Activated T-helper 2 cell treated with anti-CD3 and anti-CD28 coated beads, Interferon-gamma antibody, Interleukin-2, Interleukin-4, amounts not matched to agents 10 μg/mL and 5 μg/mL and 100 μg/mL, durations not matched to agents 14 hours and 24 hours and 36 hours (primary cell): ENCODE measurements at places on chromosomes 2 and 18. TPM values are rescaled to one million over a fixed set of nuclear protein-coding genes. Genes with fewer than 3 reads are reported as not detected.

DNA sequence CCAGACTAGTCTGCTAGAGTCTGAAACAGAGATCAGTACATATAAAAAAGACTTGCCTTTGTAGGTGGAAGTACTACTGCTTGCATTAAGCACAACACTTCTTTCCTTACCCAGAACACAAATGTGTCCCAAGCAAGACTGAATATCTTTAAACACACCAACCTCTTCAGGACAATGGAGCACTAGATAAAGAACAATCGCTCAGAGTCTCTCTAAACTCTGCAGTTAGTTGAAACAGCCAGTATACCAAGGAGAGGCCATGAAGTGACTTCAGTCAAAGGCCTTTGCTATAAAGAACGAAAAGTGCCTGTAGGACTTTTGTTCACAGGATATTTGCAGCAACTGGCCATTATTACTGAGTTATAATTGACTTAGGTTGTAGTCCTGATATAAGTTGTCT is 9.9 kb upstream of the B4GALT6 start:
- H3K4me1 ChIP-seq: no peaks in the 10 kb centered on the region
- no peak overlapping the region for H3K27ac ChIP-seq

GRCh38 chr18:47936952-47937351 is 6.5 kb upstream of the SMAD2 start:
- peaks cover 2% of the 10 kb centered on the region for H3K27me3 ChIP-seq
- DNase-seq: no peak
- no peak overlapping the region for H3K27ac ChIP-seq
- H3K4me3 ChIP-seq: no peak overlapping the region
- peaks cover 22% of the 10 kb centered on the region for H3K4me1 ChIP-seq

- H3K4me3 ChIP-seq: no peak overlapping the region
- DNase-seq: no peak
- H3K27ac ChIP-seq: peak overlapping the region; percentile 51
- peaks cover 94% of the 10 kb centered on the region for H3K36me3 ChIP-seq
- H3K4me1 ChIP-seq: peaks cover 67% of the 10 kb centered on the region
Observed at GRCh38 chr2:105882920-105883435, 138.3 kb downstream of the NCK2 start.

GRCh38 chr18:11146238-11146946 is 3.0 kb downstream of the PIEZO2 start:
- no peaks in the 10 kb centered on the region for H3K4me1 ChIP-seq
- no peaks in the 10 kb centered on the region for H3K36me3 ChIP-seq
- DNase-seq: no peak
- H3K4me3 ChIP-seq: no peak overlapping the region

DNA sequence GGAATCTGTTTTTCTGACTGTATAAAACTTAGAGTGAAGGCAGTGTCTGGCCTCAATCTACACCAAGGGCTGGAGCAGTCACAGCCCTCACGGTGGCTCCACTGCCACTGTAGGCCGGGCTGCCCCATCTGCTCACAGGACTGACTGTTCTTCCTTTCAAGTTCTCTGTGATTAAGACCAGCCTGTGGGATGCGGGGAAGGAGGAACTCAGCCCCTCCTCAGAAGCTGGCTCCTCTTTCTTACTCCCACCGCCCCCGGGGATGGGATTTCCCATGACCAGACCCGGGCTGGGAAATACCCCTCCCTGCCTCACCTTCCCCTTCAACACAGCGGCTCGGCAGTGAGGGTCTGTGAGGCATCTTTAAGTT is 106.0 kb downstream of the COPS8 start:
- DNase-seq: no peak
- no peaks in the 10 kb centered on the region for H3K4me1 ChIP-seq
- H3K36me3 ChIP-seq: no peaks in the 10 kb centered on the region
- H3K4me3 ChIP-seq: no peak overlapping the region
- H3K27ac ChIP-seq: no peak overlapping the region

DNA sequence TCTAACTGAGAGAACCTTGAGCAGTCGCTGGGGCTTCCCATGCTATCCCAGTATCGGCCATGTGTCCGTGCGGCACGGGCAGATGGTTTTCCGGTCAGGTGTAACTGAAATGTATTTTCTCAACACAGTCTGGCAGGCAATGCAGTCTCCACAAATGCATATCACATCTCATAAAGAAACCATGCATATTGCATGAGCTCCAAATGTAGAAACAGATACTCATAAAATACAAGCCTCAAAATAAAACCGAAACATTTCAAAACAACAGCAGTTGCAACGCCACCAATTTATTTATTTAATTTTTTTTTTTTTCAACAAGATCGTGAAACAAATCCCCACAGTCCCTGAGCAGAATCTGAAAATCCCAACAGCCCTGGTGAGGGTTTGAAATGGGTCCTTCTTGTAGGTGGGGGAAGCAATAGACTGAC is 299.4 kb downstream of the LPIN1 start:
- no peak overlapping the region for H3K4me3 ChIP-seq
- H3K36me3 ChIP-seq: no peaks in the 10 kb centered on the region
- no peak for DNase-seq
- H3K4me1 ChIP-seq: peaks cover 5% of the 10 kb centered on the region
- H3K27ac ChIP-seq: no peak overlapping the region
- H3K27me3 ChIP-seq: peaks cover 16% of the 10 kb centered on the region

DNA sequence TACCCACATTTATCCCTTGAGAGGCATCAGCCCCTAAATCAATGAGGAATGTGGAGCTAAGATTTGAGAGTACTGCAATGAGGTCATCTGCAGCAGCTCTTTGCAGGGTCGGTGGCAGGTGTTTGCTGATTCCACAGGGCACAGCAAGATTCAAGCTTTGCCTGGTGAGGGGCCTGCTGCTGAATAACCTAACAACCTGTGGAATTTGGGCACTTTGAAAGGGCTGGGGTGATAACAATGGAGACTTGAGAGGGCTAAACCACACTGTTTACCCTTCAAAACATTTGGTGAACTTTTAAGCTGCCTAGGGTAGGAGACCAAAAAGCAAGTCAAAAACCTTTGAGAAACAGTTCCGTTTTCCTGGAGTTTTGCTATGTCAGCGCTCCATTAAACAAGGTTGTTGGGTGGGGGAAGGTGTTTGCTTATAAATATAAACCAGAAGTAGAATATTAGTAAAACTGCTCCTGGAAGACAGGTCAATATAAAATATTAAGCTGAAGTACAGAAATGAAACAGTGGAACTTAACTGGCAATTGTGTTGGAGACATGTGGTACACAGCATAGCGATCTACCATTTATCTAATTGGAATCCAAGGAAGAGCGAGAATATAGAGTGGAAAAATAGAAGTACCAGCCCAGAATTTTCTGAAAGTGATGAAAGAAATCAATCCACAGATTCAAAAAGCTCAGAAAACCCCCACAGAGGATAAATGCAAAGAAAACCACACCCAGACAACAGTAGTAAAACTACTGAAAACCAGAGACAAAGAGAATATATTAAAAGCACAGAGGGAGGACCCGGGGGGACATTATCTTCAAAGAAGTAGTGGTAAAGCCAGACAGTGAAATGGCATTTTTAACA is 15.7 kb downstream of the COPS8 start:
- DNase-seq: no peak
- no peaks in the 10 kb centered on the region for H3K27me3 ChIP-seq
- peaks cover 40% of the 10 kb centered on the region for H3K36me3 ChIP-seq
- H3K4me3 ChIP-seq: no peak overlapping the region
- H3K4me1 ChIP-seq: no peaks in the 10 kb centered on the region

- H3K36me3 ChIP-seq: peaks cover 26% of the 10 kb centered on the region
- peaks cover 56% of the 10 kb centered on the region for H3K4me1 ChIP-seq
- H3K4me3 ChIP-seq: peak overlapping the region; percentile 70
- no peak for DNase-seq
Observed at GRCh38 chr2:48448274-48449061, 81.5 kb upstream of the STON1 start.

- H3K4me1 ChIP-seq: no peaks in the 10 kb centered on the region
- no peak for DNase-seq
- no peak overlapping the region for H3K27ac ChIP-seq
- H3K4me3 ChIP-seq: no peak overlapping the region
- H3K27me3 ChIP-seq: no peaks in the 10 kb centered on the region
Observed at GRCh38 chr18:51655327-51655698, 457.8 kb upstream of the MEX3C start.

DNA sequence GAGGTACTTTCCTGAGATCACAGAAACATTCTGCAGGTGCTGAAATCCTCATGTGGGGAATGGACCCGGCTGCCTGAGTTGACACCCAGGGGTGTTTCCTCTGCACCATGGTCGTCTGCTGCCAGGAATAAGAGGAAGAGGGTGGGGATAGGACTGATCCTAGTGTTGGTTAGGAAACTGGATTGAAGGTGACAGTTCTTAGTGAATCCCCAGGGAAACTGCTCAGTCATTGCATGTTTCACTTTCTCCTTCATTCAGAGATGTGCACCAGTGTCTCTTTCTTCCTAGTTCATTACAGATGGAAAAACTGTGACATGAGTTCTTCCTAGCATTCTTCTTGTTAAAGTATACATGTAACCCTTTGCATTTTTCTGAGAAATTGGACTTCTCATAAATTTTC is 294.3 kb downstream of the PTGR3 start:
- H3K4me3 ChIP-seq: no peak overlapping the region
- no peaks in the 10 kb centered on the region for H3K27me3 ChIP-seq
- H3K36me3 ChIP-seq: no peaks in the 10 kb centered on the region
- H3K4me1 ChIP-seq: no peaks in the 10 kb centered on the region
- no peak overlapping the region for H3K27ac ChIP-seq
- DNase-seq: no peak

DNA sequence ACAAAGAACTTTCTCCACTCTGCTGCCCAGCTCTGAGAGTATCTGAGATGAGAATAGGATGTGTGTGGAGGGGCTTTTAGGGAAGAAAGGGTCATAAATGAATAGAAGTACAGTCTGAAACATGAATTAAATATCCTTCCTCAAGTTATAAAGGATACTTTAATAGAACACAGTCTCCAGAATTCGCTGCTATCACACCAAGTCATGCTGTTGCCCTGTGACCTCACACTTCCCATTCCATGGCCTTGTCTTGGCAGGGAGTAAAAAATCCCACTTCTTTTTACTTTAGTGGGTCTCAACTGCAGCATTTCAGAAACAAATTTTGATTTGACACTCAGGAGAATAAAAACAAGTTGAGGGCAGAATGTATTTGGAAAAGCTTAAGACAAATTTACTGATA is 3.8 kb upstream of the RPE start:
- H3K36me3 ChIP-seq: no peaks in the 10 kb centered on the region
- H3K27ac ChIP-seq: no peak overlapping the region
- no peak overlapping the region for H3K4me3 ChIP-seq
- H3K27me3 ChIP-seq: peaks cover 5% of the 10 kb centered on the region

Gene DOK1
- 41.0 and 41.4 TPM in 2 replicates for total RNA-seq

Gene TUBA4A
- total RNA-seq: 220 and 231 TPM in 2 replicates

Gene ST6GAL2
- not detected in 2 replicates for total RNA-seq

Gene ODC1
- total RNA-seq: 161 and 164 TPM in 2 replicates

Gene DAW1
- total RNA-seq: not detected in 2 replicates

Gene LRRC30
- total RNA-seq: not detected in 2 replicates

Gene HMSD
- 9.1 and 14.9 TPM in 2 replicates for total RNA-seq

Gene USP37
- total RNA-seq: 40.7 and 43.7 TPM in 2 replicates

Gene SLC5A7
- total RNA-seq: not detected in 2 replicates

Gene MSH6
- 119 and 132 TPM in 2 replicates for total RNA-seq

Gene TRIM54
- total RNA-seq: 0.21 and 0.25 TPM in 2 replicates

Gene NEURL3
- 0.16 and 0.52 TPM in 2 replicates for total RNA-seq
